Gastrocnemius medialis (tissue), 4 donors: ENCODE measurements at places on chromosomes 11 and 22. TPM values are rescaled to one million over a fixed set of nuclear protein-coding genes. Genes with fewer than 3 reads are reported as not detected.

Gene NEFH
- total RNA-seq = not detected

- no peaks in the 10 kb centered on the region for H3K36me3 ChIP-seq
- H3K4me1 ChIP-seq = peaks cover 46% of the 10 kb centered on the region
- no peak for DNase-seq
- no peak overlapping the region for H3K4me3 ChIP-seq
Observed at GRCh38 chr11:63609971-63610580, 4.2 kb downstream of the PLAAT3 start.

Gene APOA5
- total RNA-seq = 2.9 TPM

GRCh38 chr22:44571566-44572413, 73.8 kb upstream of the RTL6 start:
- no peak overlapping the region for H3K27ac ChIP-seq
- no peaks in the 10 kb centered on the region for H3K4me1 ChIP-seq
- no peak for DNase-seq
- no peaks in the 10 kb centered on the region for H3K36me3 ChIP-seq

Gene CCDC188
- 3.5 TPM for total RNA-seq

GRCh38 chr11:124670732-124671131, 2.8 kb downstream of the SIAE start:
- no peaks in the 10 kb centered on the region for H3K27me3 ChIP-seq
- peaks cover 13% of the 10 kb centered on the region for H3K36me3 ChIP-seq
- H3K4me3 ChIP-seq = no peak overlapping the region
- no peak for DNase-seq
- peaks cover 17% of the 10 kb centered on the region for H3K4me1 ChIP-seq

DNA sequence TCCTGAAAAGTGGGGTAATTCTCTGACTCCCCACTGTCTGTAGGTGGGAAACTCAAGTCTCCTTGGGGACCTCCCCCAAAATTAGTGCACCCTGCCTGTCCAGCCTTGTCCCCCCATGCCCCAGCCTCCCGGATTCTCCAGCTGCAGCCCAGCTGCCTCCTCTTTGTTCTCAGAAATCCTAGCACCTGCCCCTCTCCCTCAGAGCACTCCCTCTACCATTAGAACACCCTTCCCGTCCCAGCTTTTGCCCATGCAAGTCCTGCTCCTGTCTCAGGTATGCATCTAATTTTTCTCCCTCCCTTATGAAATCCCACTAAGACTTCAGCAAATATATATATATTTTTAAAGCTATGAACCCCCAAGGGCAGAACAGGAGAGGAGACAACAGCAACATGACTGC, 37.3 kb downstream of the LRFN4 start:
- no peaks in the 10 kb centered on the region for H3K36me3 ChIP-seq
- H3K4me1 ChIP-seq = peaks cover 38% of the 10 kb centered on the region
- no peaks in the 10 kb centered on the region for H3K27me3 ChIP-seq
- no peak for DNase-seq
- no peak overlapping the region for H3K4me3 ChIP-seq

- no peak overlapping the region for H3K4me3 ChIP-seq
- DNase-seq = no peak
- H3K27ac ChIP-seq = no peak overlapping the region
- H3K36me3 ChIP-seq = no peaks in the 10 kb centered on the region
Observed at GRCh38 chr11:8545698-8546366, 48.2 kb downstream of the STK33 start.

Gene OR52N4
- not detected for total RNA-seq

- H3K36me3 ChIP-seq = no peaks in the 10 kb centered on the region
- no peaks in the 10 kb centered on the region for H3K4me1 ChIP-seq
- DNase-seq = no peak
- peak within 1 kb of the TSS; percentile 13 for H3K27ac ChIP-seq
- H3K27me3 ChIP-seq = peaks cover 4% of the 10 kb centered on the region
- H3K4me3 ChIP-seq = no peak within 1 kb of the TSS
Observed at GRCh38 chr11:63015521-63016215, at the start of gene SLC22A8. TSS of gene SLC22A8 (minus strand) at chr11:63015841. CDS start at chr11:63014958, 883 bp downstream.

DNA sequence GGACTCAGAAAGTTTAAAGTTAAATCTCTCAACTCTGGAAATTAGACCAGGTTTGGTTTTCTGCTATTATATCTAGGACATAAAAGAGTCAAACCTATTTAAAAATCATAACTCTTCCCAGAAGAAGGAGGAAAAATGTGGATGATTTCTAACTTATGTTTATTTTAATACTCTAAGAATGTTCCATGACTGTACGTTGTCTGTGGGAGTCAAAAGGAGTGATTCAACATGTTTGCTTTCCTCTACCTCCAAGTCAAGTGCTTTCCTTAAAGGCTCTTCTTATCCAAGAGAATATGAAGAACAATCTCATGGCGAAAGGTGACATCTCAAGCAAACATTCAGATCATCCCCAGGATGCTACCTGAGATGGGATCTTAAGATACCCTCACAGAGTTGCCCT, 21.6 kb downstream of the OR51E1 start:
- no peaks in the 10 kb centered on the region for H3K27me3 ChIP-seq
- H3K27ac ChIP-seq = no peak overlapping the region
- no peak for DNase-seq
- H3K4me1 ChIP-seq = no peaks in the 10 kb centered on the region
- H3K36me3 ChIP-seq = no peaks in the 10 kb centered on the region
- no peak overlapping the region for H3K4me3 ChIP-seq

Gene MPEG1
- total RNA-seq = 2.0 TPM

GRCh38 chr11:35419830-35420333, 524 bp upstream of the SLC1A2 start:
- H3K4me1 ChIP-seq = peaks cover 24% of the 10 kb centered on the region
- H3K27ac ChIP-seq = no peak overlapping the region
- no peaks in the 10 kb centered on the region for H3K36me3 ChIP-seq

Gene MMP27
- not detected for total RNA-seq

Gene OOSP1
- not detected for total RNA-seq

Gene TRIM29
- not detected for total RNA-seq

DNA sequence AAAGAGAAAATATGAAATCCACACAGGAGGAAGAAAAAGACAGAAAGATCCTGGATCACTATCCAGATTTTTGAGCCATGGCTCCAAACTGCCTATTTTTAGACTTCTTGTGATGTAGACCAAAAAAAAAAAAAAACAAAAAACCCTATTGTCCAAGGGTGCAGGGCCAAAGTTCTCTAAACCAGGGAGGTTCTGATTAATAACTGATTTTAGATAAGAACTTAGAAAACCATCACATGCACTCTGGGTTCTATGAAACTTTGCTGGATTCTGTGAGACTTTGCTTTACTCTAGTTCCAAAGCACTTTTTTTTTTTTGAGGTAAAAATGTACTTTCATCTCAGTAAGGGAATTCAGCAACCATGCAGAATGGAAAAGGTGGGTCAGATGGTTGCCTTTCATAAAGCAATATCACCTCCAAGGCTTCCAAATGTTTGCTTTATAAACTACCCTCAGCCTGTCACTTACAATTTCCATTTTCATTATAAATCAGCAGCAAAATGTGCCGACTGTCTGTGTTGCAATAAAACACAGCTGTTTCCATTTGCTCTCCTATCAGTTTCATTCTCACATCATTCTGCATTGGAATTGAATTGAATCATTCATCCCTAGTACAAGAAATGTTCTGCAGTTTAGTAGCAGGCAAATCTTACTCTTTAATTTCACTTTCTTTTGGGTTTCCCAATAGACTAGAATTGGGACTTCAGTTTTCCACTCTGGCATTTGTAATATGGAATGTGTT, 1584.3 kb upstream of the RAG2 start:
- no peak overlapping the region for H3K27ac ChIP-seq
- no peak for DNase-seq
- no peaks in the 10 kb centered on the region for H3K36me3 ChIP-seq
- H3K4me1 ChIP-seq = no peaks in the 10 kb centered on the region

GRCh38 chr11:99505831-99506230, 485.1 kb downstream of the CNTN5 start:
- no peak overlapping the region for H3K27ac ChIP-seq
- no peak for DNase-seq
- no peak overlapping the region for H3K4me3 ChIP-seq
- no peaks in the 10 kb centered on the region for H3K36me3 ChIP-seq
- H3K4me1 ChIP-seq = no peaks in the 10 kb centered on the region
- H3K27me3 ChIP-seq = no peaks in the 10 kb centered on the region

GRCh38 chr11:45788887-45789286, 16.1 kb upstream of the SLC35C1 start:
- no peak overlapping the region for H3K4me3 ChIP-seq
- no peaks in the 10 kb centered on the region for H3K27me3 ChIP-seq
- H3K36me3 ChIP-seq = no peaks in the 10 kb centered on the region
- no peak for DNase-seq
- H3K27ac ChIP-seq = no peak overlapping the region
- no peaks in the 10 kb centered on the region for H3K4me1 ChIP-seq

DNA sequence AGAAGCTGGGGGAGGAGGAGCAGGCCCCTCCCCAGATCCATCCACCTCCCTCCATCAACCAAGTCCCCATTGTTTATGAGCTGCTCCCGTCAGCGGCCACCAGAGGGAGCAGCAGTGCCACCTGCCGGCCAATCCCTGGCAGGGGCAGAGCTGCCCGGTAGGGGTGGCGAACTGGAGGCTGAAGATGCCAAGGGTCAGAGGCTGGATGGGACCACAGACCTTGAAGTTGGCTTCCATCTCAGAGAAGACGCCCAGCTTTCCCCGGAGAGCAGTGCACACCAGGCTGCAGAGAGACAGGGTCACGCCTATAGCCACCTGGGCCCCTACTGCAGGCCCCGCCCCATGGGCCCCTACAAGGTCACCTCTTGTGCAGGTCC, 3.6 kb downstream of the FIBP start:
- no peaks in the 10 kb centered on the region for H3K36me3 ChIP-seq
- H3K27me3 ChIP-seq = no peaks in the 10 kb centered on the region
- DNase-seq = peak; percentile 61
- peaks cover 19% of the 10 kb centered on the region for H3K4me1 ChIP-seq

- no peak overlapping the region for H3K4me3 ChIP-seq
- H3K4me1 ChIP-seq = no peaks in the 10 kb centered on the region
- no peaks in the 10 kb centered on the region for H3K27me3 ChIP-seq
- no peak for DNase-seq
- H3K27ac ChIP-seq = no peak overlapping the region
Observed at GRCh38 chr11:2577991-2578928, 121.5 kb downstream of the KCNQ1OT1 start.

Gene CAPN5
- 0.58 TPM for total RNA-seq

DNA sequence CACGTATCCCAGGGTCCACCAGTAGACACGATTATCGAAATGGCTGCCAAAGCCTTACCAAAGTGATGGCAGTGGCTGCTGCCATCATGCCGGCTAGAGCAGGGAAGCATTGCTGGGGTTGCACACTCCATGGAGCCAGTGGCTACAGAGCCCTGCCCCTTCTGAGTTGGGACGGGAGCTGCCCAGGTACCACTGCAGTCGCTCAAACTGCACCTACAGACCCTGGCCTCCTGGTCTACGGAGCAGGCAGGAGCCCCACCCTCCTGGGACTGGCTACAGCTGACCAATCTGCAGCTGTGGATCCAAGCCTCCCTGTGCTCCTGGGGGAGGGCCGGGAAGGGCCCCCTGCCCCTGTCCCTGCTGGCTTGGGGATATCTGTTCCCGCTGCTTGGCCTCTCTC, 111.4 kb downstream of the ATG16L2 start:
- H3K27ac ChIP-seq = no peak overlapping the region
- H3K4me1 ChIP-seq = peaks cover 9% of the 10 kb centered on the region
- no peaks in the 10 kb centered on the region for H3K36me3 ChIP-seq
- H3K27me3 ChIP-seq = no peaks in the 10 kb centered on the region

- no peaks in the 10 kb centered on the region for H3K36me3 ChIP-seq
- H3K4me1 ChIP-seq = no peaks in the 10 kb centered on the region
- H3K4me3 ChIP-seq = no peak overlapping the region
- no peak overlapping the region for H3K27ac ChIP-seq
- H3K27me3 ChIP-seq = peaks cover 6% of the 10 kb centered on the region
- DNase-seq = no peak
Observed at GRCh38 chr11:2237457-2238238, 32.7 kb downstream of the ASCL2 start.

DNA sequence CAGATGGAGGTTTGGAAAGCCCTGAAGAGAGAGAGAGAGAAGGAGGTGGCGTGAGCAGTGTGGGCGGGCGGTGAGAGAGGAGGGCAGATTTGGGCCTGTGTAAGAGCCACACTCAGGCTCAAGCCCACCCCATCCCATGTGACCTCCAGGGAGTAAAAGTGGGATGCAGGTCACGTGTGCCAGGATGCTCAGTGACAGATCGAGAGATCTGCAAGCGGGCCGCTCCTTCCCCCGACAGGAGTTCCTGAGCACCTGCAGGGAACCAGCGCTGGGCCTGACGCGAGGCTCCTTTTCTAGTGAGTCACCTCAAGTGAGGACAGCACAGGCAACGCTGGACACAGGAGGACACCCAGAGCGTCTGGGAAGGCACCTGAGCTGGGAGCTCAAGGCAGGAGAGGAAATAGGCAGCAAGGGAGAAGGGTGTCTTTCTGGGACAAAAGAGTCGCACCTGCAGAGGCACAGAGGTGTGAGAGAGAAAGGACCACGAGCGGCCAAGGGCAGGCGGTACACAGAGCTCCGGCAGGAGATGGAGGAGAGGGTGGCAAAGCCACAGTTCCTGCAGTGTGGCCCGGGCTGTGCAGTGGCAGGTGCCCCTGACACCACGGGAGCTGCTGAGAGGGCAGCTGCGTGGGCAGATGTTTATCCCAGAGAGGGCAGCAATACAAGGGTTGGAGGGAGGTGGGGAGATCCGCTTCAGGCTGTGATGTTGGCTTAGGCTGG, 1294.8 kb downstream of the TBC1D22A start:
- no peak overlapping the region for H3K27ac ChIP-seq
- no peaks in the 10 kb centered on the region for H3K4me1 ChIP-seq
- H3K36me3 ChIP-seq = no peaks in the 10 kb centered on the region
- peaks cover 3% of the 10 kb centered on the region for H3K27me3 ChIP-seq
- no peak for DNase-seq

DNA sequence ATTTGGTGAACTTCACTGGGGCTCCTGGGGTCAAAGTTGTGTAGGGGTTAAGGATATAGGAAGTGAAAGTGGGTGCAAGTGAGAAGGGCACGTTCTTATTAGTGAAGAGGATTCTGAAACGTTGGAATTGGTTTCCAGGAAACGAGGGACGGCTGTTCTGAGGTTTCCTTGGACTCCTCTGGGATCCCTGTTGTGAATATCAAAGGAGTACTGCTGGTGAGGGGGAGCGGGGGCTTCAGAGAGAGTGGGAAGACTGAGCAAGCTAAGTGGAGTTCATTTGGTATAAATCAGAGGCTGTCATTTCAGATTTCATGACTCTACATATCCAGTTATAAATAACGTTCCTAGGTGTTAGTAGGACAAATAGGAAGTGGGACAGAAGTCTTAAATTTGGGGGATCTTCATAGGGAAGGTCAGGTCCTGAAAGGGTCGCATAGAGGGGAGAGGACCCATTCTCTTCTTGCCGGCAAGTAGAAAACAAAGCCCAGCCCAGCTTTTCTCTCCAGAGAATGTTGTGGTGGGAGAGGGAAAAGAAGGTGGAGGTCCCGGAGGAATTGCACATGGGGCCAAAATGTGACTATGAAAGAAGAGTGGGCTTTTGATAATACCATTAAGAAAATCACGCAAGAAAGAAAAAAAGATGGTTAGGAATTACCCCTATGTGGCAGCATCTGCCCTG, 1.1 kb upstream of the NELL1 start:
- DNase-seq = no peak
- H3K4me1 ChIP-seq = no peaks in the 10 kb centered on the region
- H3K36me3 ChIP-seq = no peaks in the 10 kb centered on the region
